ENCODE measurements at places on chromosomes 16 and 17.
A peak's percentile ranks its signal among the peaks of the same experiment; 100 is the strongest.

DNA sequence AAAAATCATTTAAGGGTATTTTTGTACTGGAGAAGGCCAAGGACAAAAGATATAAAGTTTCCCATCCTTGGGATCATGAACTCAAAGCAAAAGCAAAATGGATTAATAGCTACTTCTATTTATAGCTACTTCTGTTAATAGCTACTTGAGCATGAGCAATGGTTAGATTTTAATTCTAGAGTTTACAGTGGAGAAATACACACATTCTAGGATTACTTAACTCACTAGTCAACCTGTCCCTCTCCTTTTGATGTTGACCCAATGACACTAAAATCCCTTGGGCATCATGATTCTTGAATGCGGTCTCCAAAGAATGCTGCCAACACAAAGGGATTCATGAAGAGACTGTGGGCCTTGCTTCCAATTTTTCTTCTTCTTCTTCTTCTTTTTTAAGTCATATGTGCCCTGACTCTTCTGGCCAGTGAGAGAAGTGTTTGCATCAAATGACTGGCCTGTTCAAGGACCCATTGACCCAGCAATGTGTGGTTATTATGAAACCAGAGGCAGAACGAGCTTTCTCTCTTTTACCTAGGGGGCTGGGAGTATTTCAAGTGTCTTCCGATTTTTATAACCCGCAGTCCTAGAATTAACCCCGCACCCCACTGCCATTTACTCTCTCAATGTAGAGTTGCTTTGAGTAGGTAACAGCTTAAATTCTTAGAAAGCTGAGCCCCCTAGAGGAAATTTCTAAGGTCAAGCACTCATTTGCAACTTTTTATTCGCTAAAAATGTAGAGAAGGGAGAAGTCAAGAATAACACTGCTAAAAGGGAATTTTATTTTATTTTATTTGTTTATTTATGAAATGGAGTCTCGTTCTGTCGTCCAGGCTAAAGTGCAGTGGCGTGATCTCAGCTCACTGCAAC, 34.6 kb downstream of the OTOA start:
- H3K27ac ChIP-seq: no peak overlapping the region
- no peaks in the 10 kb centered on the region for H3K36me3 ChIP-seq
- no peaks in the 10 kb centered on the region for H3K4me1 ChIP-seq
- ATAC-seq: no peak

DNA sequence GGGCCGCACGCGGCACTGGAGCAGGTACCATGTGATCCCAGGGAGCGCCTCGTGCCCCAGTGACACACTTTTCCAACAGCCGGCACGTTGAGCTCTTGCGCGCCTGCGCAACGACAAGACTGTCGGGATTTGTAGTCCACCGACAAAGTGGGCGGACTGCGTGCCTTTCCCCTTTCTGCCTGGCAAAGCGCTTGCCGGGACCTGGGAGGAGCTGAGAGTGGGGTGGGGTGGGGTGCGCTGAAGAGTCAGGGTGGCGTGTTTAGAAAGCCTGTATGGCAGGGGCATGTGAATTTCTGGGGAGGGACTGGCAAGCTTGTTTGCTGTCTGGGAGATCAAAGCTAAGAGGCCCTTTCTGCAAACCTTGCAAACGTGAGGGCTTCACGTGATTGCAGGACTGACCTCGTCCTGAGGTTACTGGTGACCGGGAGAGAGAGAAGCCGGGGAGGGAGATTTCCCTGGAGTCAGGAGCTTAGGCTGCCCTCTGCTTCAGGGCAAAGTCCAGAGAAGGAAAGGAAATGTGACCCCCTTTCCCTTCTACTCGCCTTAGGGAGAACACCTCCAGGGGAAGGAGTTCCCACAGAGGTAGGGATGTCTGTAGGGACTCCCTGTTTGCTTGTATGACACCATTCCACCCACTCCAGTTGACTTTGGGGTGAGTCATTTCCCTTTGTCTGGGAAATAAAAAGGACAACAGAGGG, 429 bp upstream of the NR1D1 start:
- H3K4me3 ChIP-seq: peak overlapping the region; percentile 91
- H3K4me1 ChIP-seq: peaks cover 81% of the 10 kb centered on the region
- ATAC-seq: peak; percentile 76
- H3K36me3 ChIP-seq: peaks cover 16% of the 10 kb centered on the region
- H3K27ac ChIP-seq: peak overlapping the region; percentile 75

DNA sequence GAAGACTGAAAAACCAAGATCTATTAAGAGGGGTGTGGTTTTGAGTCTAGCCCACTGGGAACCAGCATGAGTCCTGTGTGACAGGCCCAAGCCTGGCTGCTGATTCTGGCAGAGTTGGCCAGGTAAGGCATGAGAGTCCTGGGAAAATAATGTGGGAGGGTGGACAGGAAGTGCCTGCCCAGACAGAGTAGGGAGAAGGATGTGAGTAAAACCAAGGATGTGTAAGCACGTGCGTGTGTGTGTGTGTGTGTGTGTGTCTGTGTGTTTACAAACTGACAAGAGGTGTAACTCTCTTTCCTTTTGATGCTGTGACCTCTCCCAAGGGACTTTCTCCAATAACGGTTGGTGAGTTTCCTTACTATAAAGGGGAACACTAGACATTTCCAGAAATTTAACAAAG, 15.6 kb upstream of the TEX2 start:
- no peaks in the 10 kb centered on the region for H3K27me3 ChIP-seq
- no peak overlapping the region for H3K4me3 ChIP-seq
- ATAC-seq: no peak
- peaks cover 11% of the 10 kb centered on the region for H3K4me1 ChIP-seq
- no peak overlapping the region for H3K27ac ChIP-seq

DNA sequence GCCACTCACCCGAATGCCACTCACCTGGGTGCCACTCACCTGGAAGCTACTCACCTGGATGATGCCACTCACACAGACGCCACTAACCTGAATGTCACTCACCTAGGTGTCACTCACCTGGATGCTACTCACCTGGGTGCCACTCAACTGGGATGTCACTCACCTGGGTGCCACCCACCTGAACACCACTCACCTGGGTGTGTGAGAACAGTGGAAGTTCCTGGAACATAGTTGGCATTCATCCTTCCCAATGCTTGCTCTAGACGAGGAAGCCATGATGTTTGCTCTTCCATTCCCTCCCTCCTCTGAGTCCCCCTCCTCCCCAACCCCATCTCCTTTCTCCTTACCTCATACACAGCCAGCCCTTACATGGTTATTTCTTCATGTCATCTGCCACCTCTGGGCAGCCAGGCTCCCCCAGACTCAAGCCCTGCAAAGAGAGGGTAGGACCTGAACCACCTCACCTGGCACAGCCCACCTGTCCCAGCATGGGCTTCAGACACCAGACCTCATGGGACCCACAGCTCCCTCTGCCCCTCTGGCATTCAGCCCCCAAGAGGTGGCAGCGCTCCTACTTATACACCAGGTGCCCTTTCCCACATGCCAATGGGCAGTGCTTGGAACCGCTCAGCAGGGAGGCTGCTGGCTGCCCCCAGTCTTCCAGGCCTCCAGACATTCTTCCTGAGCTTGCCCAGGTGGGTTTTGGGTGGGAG, 171.8 kb upstream of the FOXF1 start:
- no peak for ATAC-seq
- H3K4me1 ChIP-seq: peaks cover 33% of the 10 kb centered on the region
- H3K27me3 ChIP-seq: no peaks in the 10 kb centered on the region
- no peak overlapping the region for H3K27ac ChIP-seq
- no peaks in the 10 kb centered on the region for H3K36me3 ChIP-seq
- no peak overlapping the region for H3K4me3 ChIP-seq
